ENCODE measurements at places on chromosomes 5 and 9.

- DNase-seq = no peak
Observed at GRCh38 chr9:24007185-24007584, 181.1 kb upstream of the ELAVL2 start.

- no peak for DNase-seq
Observed at GRCh38 chr5:156350256-156350655, 23.3 kb downstream of the SGCD start.

DNA sequence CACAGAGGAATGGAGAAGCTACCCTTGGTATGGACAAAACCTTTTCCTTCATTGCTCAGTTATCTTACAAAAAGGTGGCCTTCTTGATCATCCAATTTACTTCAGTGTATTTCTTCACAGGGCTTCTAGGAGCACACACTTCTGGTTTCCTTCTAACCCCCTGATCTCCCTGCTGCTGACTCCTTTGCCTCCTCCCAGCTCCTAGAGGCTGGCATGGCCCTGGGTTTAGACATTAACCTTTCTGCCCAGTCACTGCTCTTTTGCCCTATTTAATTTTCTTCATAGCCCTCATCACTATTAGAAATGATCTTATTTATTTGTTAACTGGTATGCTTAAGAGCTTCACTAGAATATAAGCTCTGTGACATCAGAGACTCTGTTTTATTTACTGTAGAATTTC lies 63.2 kb downstream of the ANKRD55 start:
- DNase-seq = no peak

DNA sequence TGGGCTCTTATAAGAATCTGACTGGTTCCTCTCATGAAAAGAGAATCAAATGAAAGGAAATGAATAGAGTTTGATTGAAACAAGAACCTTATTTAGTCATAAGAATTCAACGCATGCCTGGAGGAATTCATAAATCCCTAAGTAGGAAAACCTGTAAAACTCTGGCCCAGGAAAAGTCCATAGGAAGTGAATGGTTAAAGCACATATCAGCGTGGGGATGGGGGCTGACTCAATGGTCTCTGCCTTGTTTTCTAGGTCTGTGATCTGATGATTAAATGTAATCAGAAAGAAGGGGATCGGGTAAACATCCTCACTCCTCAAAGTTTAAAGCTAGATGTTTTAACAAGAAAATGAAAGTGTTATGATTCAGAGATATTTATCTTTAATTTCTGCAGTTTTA lies 759.4 kb upstream of the C9orf72 start:
- no peak for DNase-seq

- DNase-seq = no peak
Observed at GRCh38 chr9:27337236-27337635, 40.3 kb upstream of the EQTN start.

- no peak for DNase-seq
Observed at GRCh38 chr5:139676951-139677735, 29.0 kb downstream of the CXXC5 start.

DNA sequence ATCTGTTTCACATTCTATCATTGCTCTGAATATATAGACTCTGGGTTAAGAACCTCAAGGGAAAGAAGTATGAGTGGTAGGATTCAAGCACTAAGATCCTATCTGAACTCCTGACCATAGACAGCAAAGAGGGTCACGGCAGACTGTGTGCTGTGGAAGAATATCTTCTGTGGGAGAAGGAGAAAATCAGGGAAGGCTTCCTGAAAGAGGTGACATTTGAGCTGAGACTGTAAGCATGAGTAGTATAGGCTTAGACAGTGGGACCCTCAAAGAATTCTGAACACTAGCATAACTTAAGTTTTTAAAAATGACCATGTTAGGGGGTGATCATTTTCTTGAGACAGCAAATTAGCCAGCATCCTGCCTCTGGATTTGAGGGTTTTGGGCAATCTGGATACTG lies 3.9 kb downstream of the FRRS1L start:
- DNase-seq = no peak

- peak; percentile 65 for DNase-seq
Observed at GRCh38 chr9:79023134-79023580, 548.6 kb upstream of the TLE4 start.

GRCh38 chr9:132970324-132971062 lies 8.0 kb upstream of the GFI1B start:
- DNase-seq = no peak

GRCh38 chr5:124200381-124200780 lies 546.1 kb downstream of the ZNF608 start:
- no peak for DNase-seq

DNA sequence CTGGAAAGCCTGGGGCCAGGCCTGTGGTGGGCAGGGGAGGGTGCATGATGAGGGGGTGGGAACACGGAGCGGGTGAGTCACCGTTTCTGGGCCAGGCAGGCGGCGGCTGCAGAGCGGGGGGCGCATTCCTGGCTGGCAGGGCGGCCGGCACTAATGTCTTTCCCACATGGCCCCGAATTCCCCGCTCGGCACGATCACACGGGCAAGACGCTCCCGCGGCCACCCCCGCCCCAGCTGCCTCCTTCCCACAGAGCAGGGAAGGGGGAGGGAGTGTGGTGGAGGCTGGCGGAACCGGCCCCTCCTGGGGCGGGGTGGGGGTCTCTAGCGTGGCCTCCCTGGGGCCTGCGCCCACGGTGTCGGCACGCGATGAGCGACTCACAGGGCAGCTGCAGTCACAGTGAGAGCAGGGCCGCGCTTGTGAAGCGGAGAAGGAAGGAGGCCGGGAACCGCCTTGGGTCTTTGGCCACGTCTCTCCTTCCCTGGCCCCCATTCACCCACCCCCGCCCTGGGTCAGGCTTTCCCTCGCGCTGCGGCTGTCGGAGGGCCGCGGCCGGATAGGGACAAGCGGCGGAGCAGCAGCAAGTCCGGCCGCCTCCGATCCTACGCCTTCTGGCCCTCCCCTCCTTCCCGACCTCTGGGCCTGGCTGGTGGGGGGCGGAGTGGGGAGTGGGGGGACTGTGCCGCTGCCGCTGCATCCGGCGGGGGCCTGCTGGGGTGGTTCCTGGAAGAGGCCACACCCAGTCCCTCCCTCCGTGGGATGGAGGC lies 48.9 kb downstream of the CXXC5 start:
- peak; percentile 86 for DNase-seq
